Stimulated activated CD4-positive, alpha-beta T cell treated with anti-CD3 and anti-CD28 coated beads, Interleukin-12 subunit alpha, Interleukin-12 subunit beta, amount 100 ng/mL, for 24 hours (primary cell): ENCODE measurements at places on chromosomes 12 and 14.

GRCh38 chr12:102776041-102776440 is 141.0 kb downstream of the PAH start:
- no peak for DNase-seq

GRCh38 chr12:29533815-29534489 is 36.5 kb upstream of the OVCH1 start:
- DNase-seq: no peak

DNA sequence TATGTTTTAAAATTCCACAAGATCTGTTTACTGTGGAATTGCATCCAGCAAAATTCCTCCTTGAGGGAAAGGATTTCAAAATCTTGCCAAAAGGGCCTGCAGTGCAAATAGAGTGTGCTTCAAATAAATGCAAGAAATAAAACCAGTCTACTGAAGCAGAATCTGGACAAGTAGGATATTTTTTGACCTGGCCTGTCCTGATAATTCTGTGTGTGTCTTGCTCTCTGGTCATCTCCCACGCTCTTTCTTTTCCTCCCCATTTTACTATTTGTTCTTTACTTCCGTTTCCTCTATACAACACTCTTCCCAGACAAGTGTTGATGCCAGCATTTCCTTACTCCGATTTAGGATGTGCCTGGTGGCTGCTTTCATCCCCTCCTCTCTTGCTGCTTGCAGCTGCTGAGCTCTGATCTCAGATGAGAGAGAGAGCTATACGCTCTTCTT is 115.9 kb downstream of the GPR135 start:
- no peak for DNase-seq

GRCh38 chr14:23365732-23366425 is 907 bp upstream of the EFS start:
- no peak for DNase-seq

GRCh38 chr12:24565300-24565699 is 383.6 kb downstream of the BCAT1 start:
- DNase-seq: no peak
